ENCODE measurements at places on chromosomes 1 and 21.

DNA sequence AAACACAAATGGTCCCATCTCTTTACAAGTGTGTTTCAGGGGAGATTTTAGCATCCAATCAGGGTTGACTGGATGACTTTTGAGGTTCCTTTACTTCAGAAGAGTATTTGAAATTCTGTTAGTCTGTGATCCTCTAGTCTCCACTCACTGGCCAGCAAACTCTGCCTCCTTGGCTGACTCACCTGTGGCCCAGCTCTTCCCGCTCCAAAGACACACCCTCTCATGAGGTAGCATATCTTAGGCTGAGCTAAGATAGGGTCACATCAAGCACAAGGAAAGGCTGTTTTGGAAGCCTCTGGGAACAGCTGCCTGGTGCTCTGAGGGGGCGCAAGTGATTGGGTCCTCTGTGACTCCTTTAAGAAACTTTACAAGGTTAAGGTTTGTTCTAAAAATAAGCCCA is 102.3 kb upstream of the FGGY start:
- no peak for DNase-seq

DNA sequence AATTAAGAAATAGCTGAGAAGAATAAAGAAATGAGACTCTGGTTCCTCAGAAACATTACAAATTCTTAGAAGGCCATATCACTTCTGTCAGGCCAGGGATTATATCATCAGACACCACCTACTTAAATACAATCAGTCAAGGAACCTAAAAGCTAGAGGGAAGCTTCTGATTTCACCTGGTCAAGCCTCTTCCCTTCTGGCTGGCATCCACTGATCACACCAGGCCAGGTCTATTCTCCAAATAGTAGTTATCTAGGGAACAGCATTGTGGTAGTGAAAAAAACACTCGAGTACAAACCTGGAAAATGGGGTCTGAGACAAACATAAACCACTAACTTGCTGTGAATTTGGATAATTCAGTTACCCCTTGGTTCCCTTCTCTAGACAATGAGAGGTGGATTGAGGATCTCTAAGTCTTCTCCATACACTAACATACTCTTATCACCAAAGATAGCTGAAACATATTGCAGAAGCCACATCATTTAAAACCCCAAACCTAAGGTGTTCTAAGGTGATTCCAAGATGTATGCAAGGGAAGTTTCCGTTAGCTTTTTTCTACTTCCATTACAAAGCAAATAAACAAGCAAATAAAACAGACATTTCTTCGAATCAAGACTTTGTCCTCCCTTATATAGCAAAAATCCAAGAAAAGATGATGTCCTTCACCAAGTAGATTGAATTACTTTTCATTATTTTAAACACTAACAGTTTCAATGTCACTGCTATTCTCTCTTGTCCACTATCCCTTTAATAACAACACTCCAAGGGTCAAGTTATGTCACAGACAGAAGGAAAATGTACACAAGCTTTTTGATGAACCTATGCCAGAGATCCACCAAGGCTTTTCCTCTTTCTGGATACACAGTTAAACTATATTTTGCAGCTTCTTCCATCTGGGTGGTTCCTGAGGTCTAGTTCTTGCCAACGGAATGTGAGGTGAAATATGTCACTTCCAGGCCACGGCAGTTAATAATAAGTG is 212.9 kb downstream of the KCNH1 start:
- DNase-seq, result no peak

DNA sequence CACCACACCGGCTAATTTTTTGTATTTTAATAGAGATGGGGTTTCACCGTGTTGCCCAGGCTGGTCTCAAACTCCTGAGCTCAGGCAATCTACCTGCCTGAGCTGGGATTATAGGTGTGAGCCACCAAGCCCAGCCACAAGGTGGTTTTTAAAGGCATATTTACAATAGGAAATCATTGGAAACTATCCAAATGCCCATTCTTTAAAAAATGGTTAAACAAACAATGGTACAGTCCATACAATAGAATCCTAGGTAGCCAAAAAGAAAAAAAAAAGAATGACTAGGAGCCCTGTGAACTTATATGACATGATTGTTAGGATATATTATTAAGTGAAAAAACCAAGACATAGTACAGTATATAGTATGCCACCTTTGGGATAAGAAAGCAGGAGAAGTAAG is 5.3 kb downstream of the ATP2B4 start:
- no peak for DNase-seq

GRCh38 chr1:212974711-212975110 is 24.4 kb downstream of the VASH2 start:
- no peak for DNase-seq

DNA sequence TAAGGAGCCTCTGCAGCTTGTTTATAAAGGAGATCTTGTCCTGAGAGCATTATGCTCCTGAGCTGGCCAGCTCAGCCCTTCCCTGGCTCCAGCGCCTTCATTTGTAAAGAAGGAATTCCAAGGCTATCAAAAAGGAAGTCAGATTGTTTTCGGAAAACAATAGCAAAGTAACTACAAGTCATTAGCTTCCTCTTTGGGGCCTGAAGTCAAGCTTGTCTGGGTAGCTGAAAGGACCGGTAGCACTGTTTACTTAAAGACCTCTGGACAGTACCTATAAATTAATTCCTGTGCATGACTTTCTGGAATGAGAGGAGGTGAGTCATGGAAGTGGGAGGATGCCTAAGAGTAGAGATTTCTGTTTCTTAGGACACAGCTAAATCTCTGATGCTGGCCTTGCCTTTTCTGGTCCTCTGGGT is 20.7 kb upstream of the GJA5 start:
- DNase-seq, result no peak

- no peak for DNase-seq
These were observed 71.1 kb upstream of the DIRAS3 start for GRCh38 chr1:68121536-68121935.

- no peak for DNase-seq
These were observed 22.4 kb downstream of the TCP10L start for GRCh38 chr21:32562915-32563314.
